ENCODE measurements at places on chromosomes 4 and X.

GRCh38 chr4:186740822-186741221, 17.2 kb upstream of the FAT1 start:
- no peak for DNase-seq

DNA sequence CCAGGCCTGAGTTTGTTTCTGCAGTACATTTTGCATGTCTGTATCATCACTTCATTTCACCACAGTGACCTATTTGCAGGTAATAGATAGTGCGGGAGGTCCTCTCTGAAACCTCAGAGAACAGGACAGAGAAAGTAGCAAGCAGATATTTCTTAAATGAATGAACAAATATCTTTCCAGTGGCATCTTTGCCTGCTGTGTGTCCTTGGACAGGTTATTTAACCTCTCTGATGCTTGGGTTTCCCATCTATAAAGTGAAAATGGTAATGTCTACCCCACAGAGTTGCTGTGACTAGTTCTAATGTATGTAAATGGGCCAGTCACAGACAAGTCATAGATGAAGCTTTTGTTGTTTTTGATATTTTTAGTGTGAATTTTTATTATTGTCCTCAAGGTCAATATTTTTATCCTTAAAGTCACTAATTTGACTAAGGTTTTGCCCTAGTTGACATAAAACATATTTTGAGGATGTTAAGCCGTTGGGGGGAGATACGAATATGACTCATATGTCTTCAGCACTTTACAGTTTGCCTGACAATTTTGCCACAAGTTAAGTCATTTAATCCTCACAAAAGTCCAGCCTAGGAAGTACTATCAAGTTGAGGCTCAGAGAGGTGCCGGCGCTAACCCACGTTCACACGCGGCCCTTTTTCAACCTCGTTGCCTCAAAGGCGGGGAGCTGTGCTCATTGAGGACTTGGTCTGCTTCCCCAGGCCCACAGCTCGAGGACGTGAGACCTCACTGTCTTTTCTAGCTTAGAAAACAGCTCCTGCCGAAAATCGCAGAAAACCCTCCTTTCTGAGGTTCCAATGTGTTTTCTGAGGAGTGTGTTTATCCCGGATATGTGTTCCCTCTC, 126.7 kb upstream of the STX18 start:
- DNase-seq = no peak

DNA sequence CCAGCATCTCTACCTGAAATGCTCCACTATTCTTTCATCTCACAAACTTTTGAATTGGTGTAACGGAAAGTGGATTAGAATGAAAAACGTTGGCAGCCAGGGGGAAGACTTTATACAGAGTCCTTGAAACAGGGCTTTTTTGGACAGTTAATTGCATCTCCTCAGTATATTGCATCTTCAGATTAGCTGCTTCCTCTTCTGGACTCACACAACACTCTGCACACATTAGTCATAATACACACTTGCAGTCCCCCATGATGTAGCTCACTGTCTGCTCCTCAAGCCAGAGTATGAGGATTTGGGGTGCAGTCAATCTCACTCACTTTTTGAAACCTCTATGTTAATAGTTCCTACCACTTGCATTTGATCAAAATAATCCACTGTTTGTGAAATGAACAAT, 101.0 kb downstream of the ADGRA3 start:
- no peak for DNase-seq

DNA sequence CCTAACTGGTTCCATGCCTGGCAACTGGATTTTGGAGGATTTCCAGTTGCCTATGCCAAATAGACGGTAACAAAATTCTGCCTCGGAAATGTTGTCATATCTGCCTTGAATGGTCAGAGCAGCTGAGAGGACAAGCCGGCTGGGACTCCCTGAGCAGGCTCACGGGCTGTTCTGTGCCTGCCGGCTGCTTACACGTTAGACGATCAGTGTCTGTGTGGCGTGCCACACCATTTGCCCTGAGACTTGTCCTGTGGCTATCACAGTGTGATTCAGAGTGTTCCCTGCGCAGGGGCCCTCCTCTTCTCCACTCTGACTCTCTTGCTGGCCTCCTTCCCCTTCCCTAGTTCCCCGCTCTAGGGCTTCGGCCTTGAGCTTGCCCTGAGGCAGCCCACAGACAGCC, 42.4 kb downstream of the RAI2 start:
- DNase-seq = no peak

GRCh38 chrX:143027275-143027674, 1.5 kb downstream of the SPANXN4 start:
- DNase-seq = no peak

GRCh38 chrX:109384699-109385098, 97.2 kb downstream of the GUCY2F start:
- no peak for DNase-seq

DNA sequence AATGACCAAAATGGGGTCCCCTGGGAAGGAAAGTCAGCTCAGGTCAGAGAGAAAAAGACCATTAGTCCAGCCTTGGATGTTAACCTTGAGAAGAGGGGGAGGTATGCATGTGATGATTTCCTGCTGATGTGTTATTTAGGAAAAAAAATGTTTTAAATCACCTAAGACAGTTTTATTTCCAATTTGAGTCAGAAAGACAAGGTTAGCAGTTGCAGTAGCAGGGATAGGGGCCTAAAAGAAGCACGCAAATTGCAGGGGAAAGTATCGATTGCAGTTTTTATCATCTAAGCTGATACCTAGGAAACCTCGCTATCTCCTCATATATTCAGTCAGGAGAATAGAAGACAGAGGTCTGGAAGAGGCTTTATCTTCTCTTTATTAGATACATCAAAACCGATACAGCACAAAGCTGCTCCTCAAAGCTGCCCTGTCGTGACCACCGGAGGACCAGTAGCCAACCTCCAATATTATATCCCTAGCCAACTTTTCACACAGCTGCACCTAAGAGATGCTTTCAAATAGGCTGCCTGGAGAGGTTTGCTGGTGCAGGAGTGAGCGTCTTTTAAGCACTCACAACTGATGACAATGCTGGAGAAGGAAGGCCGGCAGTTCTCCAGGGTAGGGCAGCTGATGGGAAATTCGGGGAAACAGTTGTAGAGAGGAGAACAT, 289.4 kb downstream of the INPP4B start:
- DNase-seq = no peak

DNA sequence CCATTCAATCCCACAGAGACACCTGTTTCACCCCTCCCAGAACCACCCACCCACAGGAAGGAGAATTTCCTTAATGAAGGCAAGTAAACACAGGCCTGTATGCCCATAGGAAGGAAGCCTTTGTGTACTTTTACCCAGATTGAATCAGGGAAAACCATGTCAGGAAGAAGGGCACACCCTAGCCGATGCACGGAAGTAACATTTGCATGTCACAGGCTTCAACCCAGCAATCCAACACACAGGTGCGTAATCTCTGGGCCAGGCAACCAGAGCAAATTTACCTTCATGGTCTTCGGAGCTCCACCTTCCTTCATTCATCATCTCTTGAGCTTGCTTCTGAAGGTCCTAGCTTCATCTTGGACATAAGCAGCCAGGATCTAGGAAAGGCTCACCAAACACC, 206.3 kb downstream of the SHROOM3 start:
- DNase-seq = no peak

DNA sequence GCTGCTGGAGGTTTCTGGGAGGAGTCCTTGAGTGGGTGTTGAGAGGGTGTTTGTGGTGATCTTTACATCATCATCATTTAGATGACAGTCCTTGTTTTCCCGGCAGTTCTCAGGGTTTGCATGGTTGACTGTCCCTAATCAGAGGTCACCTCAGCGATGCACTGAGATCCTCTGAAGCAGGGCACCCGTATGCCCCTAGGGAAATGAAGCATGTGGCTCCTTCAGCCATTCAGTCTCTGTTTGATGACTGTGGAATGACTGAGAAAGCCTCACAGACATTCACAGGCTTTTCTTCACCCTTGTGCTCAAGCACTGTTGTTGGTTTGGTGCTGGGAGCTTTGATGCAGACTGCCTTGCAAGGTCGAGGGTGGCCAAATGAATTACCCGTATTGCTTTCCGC, 474.7 kb downstream of the SPRY1 start:
- no peak for DNase-seq

DNA sequence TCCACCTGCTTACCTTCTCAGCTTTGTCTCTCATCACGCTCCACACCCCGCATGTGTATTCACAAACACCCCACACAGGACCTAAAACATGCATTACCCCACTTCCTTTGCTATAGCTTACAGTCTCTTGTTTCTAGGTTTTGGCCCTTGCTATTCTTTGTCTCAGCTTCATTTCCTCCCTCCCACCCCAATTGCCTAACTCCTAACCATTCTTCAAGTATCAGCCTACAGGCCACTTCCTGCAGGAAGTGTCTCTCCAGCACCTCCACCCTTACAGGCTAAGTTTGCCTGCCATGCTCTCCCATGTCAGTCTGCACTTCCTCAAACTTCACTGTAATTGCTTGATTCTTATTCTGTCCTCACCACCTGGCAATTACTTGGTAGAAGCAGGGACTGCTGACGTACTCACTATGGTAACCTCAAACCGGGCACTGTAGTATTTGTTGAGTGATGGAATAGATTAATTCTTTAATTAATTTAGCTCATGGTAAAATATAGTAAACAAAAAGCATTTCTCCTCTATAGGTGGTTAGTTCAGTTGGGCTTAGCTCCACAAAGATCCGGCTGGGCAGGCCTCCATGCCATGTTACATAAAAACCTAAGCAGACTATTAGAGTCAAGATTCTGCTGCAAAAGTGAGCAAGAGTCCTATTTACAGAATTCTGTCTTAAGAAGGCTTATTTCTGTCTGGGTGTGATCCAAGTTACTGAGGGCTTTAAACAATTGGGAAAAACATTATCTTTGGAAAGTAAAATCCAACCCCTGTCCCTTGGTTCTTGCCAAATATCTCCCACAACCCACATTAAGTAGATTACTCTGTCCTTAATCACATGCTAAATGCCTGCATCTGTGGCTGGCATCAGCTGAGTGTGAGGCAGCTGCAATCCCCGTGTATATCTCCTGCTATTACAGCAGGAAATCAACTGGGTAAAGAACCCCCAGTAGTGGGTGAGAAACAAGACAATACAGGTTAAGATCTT, 124.7 kb upstream of the CPEB2 start:
- DNase-seq = no peak

DNA sequence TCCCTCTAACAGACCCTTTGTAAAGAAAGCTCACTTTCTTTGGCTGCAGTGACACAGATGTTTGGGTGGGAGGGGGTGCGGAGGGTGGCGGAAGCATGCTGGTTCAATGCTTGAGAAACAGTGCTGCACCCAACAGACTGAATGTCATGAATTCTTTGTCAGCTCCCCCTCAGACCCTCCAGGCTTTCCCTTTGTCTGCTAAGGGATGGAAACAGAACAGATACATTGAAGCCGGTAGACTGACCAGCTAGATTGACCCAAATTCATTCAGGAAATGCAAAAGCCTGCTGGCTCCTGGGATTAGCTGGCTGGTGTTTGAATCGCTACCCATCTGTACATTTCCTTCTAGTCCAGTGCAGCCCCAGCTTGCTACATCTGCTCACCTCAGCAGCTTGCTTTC, 90.8 kb upstream of the PAK3 start:
- no peak for DNase-seq

- DNase-seq = no peak
Observed at GRCh38 chr4:185546335-185546734, 11.0 kb upstream of the PDLIM3 start.

DNA sequence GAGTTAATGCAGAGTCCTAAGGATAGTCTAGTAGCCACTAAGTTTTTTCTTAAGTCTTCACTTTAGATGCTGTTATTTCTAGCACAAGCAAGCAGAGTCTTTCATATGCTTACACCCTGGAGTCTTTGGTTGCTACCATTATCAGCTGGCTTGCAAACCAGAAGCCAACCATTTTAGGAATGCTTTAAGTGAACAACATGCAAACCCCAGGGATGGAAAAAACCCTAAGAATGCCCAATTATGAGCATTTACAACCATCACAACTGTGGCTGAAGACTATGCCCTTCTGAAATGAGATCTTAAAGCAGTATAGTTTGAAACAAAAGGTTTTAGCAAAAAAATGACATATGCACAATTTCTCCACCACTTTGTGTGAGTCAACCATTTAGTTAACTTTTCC, 6.6 kb downstream of the MID1IP1 start:
- no peak for DNase-seq

DNA sequence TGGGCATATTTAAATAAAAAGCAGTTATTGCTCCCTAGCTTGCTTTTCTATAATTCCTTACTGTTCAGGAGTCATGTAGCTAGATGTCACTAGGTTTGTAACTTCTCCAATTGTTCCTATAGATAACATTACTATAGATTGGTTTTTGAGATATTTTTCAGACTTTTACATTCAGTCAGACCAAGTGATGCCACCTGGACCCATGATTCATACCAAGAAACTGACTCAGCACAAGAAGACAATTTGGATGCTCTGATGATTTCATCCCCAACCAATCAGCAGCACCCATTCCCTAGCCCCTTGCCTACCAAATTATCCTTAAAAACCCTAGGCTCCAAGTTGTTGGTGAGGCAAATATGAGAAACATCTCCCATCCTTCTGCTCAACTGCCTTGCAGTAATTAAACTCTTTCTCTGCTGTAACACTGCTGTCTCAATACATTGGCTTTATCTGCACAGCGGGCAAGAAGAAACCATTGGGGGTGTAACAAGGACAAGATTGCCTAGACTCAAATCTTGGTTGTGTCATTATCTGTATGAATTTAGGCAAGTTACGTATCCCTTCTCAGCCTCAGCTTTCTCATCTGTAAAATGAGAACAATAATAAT, 11.8 kb upstream of the NEIL3 start:
- no peak for DNase-seq

DNA sequence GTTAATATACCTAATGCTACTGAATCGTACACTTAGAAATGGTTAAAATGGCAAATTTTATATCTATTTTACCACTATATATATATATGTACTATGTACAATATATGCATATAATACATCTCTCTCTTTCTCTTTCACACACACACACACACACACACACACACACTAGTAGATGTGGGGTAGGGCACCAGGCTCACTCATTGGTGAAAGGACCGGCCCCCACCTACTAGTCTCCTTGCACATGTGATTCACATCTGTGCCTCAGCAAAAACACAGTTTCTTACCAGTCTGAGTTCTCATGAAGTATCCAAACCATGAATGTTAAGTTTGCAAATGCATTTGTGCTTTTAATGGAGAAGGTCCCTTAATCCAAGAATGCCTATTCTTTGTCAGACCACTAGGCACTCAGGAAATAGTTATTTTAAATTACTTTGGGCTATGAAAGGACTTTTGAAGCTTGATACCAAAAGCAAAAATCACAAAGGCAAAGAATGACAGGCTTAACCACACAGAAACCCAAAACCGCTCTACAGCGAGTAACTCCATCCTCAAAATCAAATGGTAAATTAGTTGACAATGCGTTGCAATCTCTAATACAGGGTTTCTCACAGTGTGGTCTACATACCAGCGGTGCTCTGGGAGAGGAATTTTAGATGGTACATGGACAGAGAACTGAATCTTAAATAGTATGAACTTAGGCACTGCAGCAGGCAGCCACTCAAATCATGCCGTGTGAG, 5.8 kb downstream of the TSC22D3 start:
- no peak for DNase-seq

- no peak for DNase-seq
Observed at GRCh38 chr4:68630371-68630770, 40.1 kb downstream of the UGT2B15 start.

Measured in stimulated activated CD8-positive, alpha-beta memory T cell treated with anti-CD3 and anti-CD28 coated beads, Interleukin-15, amount 100 ng/mL, for 24 hours (primary cell).